ENCODE measurements at places on chromosomes 16 and 17.

GRCh38 chr17:44549686-44550085, 7.6 kb upstream of the FZD2 start:
- no peak for DNase-seq

GRCh38 chr17:47298712-47299111, 25.0 kb upstream of the EFCAB13 start:
- DNase-seq, result no peak

- DNase-seq, result no peak
Measured at GRCh38 chr17:77286641-77287431, 146.1 kb downstream of the SEC14L1 start.

DNA sequence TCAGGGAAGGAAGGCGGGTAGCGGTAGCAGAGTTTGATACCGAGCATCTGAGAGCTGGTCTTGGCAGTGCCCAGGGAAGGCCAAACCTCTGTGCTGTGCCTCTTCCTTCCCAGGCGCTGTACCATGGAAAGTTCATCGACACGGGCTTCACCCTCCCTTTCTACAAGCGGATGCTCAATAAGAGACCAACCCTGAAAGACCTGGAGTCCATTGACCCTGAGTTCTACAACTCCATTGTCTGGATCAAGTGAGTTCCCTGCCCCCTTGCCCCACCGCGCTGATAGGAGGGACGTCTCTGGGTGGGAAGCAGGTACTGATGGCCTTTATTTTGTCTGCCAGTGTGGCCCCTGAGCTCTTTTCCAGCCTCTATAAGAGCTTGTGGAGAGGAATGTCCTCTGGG, 15.4 kb upstream of the CLEC18A start:
- no peak for DNase-seq

DNA sequence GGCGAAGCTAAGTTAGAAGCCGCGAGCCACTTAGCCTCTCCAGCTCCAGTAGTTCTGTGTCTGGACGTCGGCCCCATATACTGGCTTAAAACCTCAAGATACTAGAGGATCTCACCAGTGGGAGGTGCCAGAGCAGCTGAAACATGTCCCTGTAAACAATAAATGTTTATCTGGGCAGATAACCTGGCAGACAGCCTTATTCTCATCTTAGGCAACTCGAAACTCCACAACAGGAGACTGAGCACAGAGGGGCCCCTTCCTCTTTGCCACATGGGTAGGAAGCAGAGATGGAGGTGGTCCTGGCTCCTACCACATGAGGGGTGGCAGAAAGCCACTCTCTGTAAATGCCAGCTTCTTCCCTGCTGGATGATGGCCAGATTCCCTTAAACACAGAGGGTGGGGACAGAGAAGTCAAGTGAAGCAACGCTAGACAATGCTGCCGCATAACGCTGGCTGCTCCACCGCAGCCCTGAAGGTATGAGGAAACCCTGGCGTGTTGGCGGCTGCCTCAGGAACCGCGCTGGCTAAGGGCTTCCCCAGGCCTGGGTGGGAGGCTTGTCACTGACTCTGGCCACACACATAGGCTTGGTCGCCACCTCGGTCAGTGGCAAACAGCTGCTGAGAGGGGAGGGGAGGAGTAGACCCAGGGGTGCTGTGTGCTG, 67.9 kb downstream of the HIC1 start:
- DNase-seq, result no peak

GRCh38 chr16:70708366-70709246, 22.8 kb upstream of the MTSS2 start:
- DNase-seq, result no peak

DNA sequence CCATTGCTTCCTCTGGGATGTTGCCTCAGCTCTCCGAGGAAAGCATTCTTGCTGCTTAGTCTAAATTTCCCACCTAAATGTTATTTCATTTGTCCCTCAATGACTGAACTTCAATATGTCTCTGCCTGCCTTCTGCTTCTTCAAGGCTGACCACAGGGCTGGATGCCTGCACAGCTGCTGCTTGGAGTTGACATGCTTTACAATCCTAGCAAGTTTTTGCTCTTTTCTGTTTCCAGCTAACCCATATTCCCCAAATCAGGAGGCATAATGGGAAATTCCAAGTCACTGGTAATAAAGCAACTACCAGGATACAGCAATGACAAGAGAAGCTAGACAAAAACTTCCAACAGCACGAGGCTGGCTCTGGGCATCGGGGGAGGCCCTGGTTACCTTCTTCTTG, 48.9 kb downstream of the GTF3C1 start:
- DNase-seq, result no peak

GRCh38 chr17:17900615-17901520, 64.1 kb upstream of the SREBF1 start:
- no peak for DNase-seq

DNA sequence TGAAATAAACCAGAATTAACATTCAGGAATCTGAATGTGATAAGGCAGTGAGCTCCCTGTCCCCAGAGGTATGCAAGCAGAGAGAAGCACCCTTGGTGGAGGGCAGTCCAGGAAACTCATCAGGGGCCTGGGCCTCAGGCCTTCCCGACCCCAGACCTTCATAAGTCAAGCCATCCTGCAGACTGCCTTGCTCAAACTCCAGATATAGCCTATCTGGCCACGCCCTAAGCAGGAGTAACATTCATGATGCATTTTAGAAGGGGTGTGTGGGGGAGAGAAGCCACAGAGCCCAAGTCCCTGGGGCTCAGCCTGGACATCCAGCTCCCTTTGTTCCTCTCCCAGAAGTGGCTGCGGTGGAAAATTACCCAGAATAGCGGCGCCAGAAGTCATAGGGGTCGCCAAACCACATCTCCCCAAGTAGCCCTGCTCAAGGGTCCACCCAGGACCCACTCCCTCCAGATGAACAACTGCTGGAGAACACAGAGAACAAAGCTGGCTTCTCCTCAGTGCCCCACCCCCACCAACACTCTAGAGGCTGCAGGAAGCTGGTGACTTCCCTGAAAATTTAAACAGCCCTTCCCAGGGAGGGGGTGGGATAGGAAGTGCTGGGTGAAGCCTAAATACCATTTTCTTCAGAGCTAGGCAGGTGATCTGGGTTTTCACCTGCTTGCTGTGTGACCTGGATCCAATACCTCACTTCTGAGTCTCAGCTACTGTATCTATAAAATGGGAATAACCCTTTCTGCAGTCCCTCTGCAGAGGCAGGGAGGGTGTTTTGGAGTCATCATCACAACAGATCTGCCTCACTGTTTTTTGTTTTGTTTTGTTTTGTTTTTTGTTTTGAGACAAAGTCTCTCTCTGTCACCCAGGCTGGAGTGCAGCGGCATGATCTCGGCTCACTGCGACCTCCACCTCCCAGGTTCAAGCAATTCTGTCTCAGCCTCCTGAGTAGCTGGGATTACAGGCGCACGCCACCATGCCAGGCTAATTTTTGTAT, 1.5 kb upstream of the SREBF1 start:
- peak; percentile 28 for DNase-seq

Measured in HAP-1 (cell line).